ENCODE measurements at places on chromosomes 3 and 15.
A peak's percentile ranks its signal among the peaks of the same experiment; 100 is the strongest.

GRCh38 chr15:85730001-85730820 lies 64.5 kb downstream of the KLHL25 start:
- DNase-seq, result peak; percentile 77

- DNase-seq, result no peak
Measured at GRCh38 chr3:58711871-58712270, 45.3 kb upstream of the FAM3D start.

GRCh38 chr3:107313711-107314110 lies 63.5 kb upstream of the CCDC54 start:
- DNase-seq, result no peak

DNA sequence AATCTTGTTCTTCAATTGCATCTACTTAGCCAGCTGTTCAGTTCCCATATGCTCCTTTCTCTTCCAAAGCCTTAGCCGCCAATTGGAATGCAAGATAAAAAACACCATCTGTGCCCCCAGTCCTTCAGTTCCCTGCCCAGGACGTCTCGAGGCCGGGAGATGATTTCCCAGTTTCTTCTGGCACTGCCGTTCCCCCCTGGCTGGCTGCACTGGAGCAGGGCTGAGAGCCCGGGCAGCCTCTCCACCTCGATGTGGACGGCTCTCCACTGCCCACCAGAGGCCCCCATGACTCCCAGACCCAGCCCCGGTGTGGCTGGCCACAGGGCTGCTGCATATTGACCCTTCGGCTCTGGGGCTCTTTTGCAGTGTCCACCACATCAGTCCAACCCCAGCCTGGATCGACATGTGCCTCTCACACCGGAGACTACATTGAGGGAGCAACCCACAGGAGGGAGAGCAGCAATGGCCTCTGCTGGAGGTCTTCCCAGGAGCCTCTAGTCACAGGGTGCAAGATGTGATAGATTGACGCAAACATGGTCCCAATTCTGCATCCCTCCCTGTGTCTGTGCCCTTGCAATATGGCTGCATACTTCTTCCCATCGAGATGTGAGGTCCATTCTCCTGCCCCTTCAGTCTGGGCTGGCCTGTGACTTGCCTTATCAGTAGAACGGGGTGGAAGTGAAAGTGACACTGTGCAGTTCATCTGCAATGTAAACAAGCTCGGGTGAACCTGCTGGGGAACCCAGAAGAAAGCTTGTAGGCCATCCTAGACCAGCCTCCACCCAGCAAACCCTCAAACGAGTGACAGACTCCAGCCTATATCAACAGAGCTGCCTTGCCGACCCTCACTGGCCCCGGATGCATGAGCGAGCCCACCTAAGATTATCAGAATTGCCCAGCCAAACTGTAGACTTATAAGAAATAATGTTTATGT lies 52.3 kb upstream of the PRR20G start:
- DNase-seq, result no peak
